ENCODE measurements at places on chromosomes 2 and 18.

GRCh38 chr18:35153609-35154272 is 87.1 kb upstream of the ZNF397 start:
- no peak for DNase-seq

DNA sequence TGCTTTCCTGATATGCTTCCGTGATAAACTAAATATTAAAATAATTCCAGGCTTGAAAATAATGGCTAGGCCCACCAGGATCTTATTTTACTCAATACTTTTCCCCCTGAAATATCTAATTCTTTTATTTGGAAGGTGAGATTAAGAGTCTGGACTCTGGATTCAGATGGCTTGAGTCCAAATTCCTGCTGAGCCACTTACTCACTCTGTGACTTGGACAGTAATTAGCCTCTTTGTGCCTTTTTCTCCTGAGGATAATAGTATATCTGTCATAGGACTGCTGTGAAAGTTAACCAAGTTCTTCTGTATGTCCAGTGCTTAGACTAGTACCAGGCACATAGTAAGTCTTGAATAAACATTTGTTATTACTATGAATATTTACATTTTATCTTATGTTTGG is 127.3 kb upstream of the ERBB4 start:
- no peak for DNase-seq

DNA sequence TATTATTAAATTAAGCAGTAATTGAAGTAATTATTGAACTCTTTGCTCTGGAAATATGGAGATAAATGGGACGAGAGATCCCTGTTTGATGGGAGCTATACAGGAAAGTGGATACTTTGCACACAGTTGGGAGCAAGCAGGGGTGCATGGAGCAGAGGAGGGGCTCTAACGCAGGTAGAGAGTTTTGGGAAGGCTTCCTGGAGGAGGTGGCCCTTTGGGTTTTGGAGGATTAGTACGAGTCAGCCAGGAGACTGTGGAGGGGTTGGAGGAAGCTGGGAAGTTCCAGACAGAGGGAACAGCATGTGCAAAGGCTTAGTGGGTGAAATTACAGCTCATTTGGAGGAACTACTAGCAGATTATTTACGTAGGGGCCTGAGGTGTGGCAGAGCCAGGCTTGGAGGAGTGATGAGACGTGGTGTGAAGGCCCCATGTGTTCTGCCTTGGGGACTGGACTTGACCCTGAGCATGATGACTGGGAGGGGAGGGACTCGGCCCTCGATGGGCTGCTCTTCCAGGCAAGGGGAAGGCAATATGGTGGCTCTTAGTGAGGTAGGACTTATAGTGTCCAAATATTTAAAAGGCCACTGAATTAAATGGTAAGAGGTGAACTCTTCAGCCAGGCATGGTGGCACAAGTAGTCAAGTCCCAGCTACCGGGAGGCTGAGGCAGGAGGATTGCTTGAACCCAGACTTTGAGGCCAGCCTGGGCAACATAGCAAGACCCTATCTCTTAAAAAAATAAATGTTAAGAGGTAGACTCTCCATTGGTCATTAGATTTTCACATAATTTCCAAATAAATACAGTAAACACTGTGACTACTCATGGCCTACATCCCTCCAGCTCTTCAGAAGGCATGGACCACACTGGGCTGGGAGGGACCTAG is 30.2 kb downstream of the GREB1 start:
- no peak for DNase-seq

DNA sequence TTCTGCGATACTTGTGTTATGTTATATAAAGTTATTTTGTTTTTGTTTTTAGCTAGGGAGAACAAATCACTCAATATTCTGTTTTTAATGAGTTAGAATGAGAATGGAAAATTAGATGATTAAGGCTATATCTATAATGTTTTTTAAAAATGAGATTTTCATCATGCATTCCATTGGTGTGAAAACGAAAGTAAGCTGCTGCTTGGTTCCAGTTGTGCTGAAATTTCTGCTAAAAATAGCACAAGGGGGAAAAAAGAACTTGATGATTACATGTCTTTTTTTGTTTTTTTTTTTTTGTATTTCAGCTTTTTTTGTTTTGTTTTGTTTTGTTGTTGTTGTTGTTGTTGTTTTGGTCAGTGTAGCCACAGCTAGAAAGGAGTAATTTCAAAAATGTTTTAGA is 242.6 kb upstream of the KCNJ3 start:
- no peak for DNase-seq

GRCh38 chr2:162123806-162124758 is 28.0 kb downstream of the GCG start:
- DNase-seq = peak; percentile 54
